IPS DF 6.9 (cell line): ENCODE measurements at places on chromosomes 12 and 14.

DNA sequence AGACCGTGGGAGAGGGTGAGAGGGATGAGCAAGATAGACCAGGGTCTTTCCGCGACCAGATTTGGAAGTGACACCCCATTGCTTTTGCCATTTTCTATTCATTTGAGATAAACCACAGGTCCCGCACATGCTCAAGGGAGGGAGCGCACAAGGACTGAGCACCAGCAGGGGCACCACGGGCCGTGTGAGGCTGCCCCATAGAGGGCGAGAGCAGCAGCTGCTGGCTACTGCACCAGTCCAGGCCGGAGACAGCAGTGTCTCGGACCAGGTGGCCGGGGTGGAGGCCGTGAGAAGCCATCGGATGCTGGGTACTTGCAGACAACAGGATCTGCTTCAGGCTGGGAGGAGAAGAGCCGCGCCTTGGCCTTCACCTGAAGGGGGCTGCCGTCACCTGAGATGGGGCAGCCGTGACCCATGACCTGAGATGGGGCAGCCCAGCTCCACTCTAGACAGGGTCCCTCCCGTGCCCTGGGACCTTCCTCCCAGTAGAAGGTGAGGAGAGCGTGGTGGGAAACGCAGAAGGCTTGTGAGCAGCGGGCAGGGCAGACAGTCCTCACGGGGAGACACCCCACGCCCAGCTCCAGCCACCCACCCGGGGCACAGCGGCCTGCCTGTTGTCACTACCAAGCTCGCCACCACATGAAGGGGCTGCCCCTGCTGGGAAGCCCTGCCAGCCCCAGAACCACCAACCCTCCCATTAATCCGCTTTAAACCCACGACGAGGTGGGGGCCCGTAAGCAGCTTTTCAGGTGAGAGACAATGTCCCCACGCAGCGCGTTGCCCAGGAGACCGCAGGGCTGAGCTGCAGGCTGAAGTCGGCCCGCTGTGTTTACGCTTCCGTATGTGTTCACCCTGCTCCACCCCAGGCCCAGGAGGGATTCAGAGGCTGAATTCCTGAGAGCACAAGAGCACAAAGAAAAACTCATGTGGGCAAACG is 61.7 kb upstream of the FBRSL1 start:
- no peak for DNase-seq

DNA sequence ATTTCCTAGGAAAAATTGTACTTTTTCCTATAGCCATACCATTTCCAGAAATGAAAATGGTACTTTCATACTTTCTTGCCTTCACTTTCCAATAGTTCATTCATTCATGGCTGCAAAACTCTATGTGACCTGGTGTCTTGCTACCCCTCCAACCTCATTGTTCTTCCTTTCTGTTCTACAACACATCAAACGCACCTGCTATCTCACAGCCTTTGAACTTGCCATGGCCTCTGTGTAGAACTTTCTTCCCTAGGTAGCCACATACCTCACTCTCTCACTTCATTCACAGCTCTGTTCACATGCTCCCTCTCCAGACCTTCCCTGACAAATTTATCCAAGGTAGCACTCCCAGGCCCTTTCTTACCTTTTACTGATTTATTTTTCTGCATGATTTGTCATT is 149.2 kb downstream of the DUSP6 start:
- no peak for DNase-seq

- peak; percentile 48 for DNase-seq
Measured at GRCh38 chr12:127677537-127678131, 589.3 kb upstream of the TMEM132C start.

GRCh38 chr12:96196781-96197180 is 2.6 kb downstream of the ELK3 start:
- DNase-seq: no peak

- DNase-seq: peak; percentile 41
Measured at GRCh38 chr14:30375296-30375892, 183.6 kb upstream of the G2E3 start.

DNA sequence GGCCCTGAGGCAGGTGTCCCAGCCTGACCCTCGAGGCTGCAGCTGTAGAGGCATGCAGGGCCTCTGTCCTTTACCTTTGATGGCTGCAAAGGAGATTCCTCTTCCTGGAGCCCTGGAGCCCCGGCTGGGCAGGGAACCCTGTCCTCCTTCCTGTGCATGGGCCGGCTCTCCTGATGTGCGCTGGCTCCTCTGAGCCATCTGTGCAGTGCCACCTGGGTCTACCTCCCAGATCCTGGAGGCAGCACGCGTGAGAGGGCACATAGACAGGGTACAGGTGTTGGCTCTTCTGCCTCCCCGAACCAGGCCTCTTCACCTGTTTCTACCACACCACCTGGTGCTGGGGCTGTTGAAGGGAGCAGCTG is 115.1 kb downstream of the BEGAIN start:
- no peak for DNase-seq

DNA sequence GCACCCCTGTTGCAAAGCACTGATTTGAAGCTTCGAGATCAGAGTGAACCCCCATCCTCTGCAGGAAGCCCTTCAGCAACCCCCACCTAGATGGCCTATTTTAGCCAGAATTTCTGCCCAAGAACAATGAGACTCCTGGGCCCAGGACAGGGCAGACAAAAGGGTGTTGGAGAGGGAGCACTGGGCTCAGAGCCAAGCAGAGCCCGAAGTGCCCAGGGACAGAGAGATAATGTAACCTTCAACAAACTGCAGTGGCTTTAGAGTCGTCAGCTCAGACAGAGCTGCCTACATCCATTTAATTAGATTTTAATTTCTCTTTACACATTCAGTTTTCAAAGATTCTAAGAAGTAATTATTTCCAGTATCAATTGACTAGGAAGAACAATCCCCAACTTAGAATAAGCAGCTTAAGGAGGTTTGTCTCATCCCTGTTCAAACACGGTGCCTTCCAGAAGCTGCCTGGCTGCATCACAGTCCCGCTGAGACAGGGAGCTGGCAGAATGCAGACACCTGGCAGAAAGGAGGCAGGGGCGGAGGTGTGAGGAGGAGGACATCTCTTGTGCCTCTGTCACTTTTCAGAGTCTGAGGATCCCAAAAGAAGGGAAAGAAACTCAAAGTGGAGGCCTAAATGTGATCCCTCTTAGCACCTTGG is 504.9 kb upstream of the CCDC196 start:
- no peak for DNase-seq

DNA sequence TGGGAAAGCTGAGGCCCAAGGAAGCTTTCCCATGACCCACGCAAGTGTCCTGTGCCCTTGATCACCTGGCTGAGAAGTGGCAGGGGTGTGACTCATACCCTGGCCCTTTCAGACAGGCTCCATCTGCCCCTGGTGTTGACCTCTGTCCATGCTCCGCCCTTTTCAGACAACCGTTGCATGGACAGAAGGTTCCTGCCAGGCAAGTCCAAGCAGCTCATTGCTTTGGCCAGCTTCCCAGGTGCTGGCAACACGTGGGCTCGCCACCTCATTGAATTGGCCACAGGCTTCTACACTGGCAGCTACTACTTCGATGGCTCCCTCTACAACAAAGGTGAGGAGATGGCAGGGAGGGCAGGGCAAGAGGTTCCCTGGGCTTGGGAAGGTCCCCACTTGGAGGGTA is 103.5 kb downstream of the WSCD2 start:
- no peak for DNase-seq

DNA sequence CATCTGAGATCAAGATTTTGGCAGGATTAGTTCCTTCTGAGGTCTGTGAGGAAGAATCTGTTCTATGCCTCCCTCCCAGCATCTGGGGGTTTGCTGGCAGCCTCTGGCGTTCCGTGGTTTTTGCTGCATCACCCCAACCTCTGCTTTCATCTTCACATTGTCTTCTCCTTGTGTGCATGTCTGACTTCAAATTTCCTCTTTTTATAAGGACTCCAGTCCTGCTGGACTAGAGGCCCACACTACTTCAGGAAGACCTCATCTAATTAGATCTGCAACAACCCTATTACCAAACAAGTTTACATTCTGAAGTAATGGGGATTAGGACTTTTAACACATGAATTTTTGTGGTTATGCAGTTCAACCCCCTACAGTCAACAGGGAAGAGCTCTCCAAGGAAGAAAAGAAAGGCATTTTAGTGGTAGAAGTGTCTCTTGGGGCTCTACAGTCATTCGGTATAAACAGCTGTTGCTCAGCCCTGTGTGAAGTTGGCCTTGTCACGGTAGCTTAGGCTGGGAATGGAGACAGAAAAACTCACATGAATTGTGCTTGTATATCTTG is 89.7 kb downstream of the CAND1 start:
- DNase-seq: no peak

DNA sequence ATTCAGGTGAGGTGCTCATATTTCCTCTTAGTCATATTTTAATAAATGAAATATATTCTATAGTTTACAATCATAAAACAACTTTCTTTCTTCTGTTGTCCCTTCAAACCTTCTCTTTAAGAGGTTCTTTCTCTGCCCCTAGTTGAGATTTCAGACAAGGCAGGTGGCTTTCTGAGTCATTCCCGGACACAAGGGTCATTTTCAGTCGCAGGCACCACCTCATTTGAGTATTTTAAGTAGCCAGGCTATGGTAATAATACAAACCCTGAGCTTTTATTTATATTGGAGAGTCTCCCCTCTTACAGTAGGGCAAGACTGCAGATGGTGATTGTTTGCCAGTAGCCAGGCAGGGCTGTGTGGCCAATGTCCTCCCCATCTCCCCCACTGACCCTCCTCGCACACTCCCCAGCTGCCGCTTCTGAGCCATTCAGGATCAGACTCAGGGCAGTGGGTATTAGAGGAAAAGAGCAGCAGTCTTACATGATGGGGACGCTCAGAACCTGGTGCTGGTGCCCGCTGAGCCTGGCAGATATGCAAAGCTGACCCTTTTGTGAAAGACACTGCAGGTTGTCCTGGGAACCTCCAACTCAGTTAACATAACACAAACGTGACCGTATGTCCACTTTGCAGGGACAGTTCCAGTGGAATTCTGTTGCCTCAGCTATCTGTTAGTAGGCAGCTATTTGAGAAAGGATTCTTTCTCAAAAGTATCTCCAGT is 101.1 kb upstream of the BCL2L14 start:
- DNase-seq: no peak

DNA sequence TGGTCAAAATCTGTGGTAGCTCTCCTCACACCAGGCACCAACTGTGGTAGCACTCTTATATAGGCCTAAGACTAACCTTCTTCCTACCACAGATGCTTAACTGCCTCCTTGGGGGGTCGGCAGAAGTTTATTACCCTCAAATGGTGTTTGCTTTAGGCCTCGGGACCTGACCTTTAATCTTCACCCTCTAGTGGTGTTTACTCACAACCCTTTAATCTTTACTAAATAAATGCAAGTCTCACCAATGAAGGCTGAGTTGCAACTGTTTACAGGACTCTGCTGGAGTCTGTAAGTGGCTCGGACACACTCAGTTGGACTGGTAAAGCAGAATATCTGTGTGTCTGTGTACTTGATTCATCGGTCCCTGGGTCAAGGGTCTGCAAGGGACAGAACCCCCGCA is 29.4 kb downstream of the CCER1 start:
- no peak for DNase-seq

GRCh38 chr12:38689704-38690103 is 215.7 kb downstream of the CPNE8 start:
- no peak for DNase-seq

DNA sequence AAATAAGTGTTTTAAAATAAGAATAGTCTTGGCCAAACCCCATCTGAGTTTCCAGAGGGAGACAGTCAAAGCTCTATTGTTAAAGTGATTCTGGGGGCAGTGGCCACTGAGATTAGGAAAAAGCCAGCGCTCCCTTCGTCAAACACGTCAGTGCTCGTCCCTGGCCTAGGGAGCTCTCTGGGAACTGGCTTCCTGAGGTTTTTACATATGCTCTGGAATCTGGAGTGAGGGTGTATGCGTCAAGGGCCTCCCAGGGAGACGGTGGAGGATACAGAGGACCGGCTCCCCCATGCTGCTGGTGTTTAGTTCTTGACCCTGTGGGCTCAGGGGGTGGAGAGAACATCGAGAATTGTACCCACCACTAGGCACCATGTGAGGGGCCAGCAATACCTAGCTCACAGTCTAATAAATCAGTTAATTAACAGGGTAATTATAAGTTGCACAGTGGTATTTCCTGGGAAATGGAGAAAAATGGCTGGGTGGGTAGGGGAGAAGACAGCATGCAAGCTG is 87.0 kb downstream of the SLC25A47 start:
- no peak for DNase-seq
